IMR-90 (cell line): ENCODE measurements at places on chromosomes 11 and 22. TPM values are rescaled to one million over a fixed set of nuclear protein-coding genes. Genes with fewer than 3 reads are reported as not detected.

Gene TEAD1
- 69.2 and 95.5 TPM in 2 replicates for total RNA-seq

Gene LMNTD2
- 0.18 and 0.28 TPM in 2 replicates for total RNA-seq

Gene OR51Q1
- not detected in 2 replicates for total RNA-seq

DNA sequence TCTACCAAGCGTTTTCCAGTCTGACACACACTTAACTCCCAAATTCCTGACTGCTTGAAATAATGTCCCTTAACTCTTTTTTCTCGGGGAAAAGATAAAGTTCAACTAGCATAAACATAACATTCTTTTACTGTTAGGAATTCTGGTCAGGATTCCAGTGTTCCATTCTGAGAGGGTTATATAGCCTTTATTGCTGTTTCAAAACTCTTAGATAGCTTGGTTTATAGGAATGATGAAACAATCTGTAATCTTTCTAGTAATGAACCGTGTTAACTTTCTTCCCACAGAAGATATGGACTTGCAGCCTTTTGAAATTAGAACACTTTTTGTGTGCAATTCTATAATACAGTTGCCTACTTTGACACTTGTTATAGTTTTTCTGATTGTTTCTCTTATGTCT lies 8.6 kb downstream of the REXO2 start:
- H3K4me1 ChIP-seq: peaks cover 16% of the 10 kb centered on the region
- no peak overlapping the region; the same call in 1 of the 2 replicates for H3K4me3 ChIP-seq
- no peaks in the 10 kb centered on the region for H3K27me3 ChIP-seq
- H3K27ac ChIP-seq: peak overlapping the region; percentile 93; the same call in 1 of the 2 replicates

DNA sequence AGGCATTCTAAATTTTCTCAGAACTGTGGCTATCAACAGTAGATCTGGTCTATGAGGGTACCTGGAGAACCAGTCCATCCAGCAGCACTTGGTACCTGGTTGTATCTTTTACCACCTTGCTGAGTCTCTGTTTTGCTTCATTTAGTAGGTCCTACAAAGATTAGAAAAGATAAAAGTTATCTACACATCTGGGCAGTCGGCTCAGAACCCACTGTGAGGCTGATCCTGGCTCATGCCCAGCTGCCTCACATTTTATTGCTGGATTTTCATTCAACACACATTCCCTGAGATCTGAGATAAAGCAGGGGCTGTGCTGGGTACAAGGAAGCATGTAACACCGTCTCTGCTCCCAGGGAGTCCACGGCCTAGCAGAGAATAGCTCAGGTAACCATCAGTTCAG lies 27.5 kb downstream of the ATP6V1E1 start:
- H3K4me3 ChIP-seq: no peak overlapping the region
- H3K4me1 ChIP-seq: no peaks in the 10 kb centered on the region

GRCh38 chr11:36722421-36722820 lies 124.4 kb upstream of the RAG2 start:
- no peak overlapping the region for H3K27ac ChIP-seq
- no peaks in the 10 kb centered on the region for H3K4me1 ChIP-seq
- H3K4me3 ChIP-seq: no peak overlapping the region
- DNase-seq: no peak
- H3K36me3 ChIP-seq: no peaks in the 10 kb centered on the region
- no peaks in the 10 kb centered on the region for H3K27me3 ChIP-seq

DNA sequence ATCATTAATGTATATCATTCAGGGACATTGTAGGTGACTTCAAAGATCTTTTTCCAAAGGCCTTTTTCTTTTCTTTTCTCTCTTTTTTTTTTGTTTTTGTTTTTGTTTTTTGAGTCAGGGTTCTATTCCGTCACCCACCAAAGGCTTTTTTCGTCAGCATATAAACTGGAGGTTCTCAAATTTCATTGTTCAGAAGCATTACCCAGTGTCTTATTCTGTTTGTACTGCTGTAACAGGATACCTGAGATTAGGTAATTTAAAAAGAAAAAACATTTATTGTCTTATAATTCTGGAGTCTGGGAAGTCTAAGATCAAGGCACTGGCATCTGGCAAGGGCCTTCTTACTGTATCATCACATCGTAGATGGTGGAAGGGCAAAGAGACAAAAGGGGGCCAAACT lies 6.4 kb upstream of the SYT9 start:
- DNase-seq: no peak
- no peaks in the 10 kb centered on the region for H3K4me1 ChIP-seq
- no peaks in the 10 kb centered on the region for H3K36me3 ChIP-seq
- H3K27me3 ChIP-seq: no peaks in the 10 kb centered on the region

DNA sequence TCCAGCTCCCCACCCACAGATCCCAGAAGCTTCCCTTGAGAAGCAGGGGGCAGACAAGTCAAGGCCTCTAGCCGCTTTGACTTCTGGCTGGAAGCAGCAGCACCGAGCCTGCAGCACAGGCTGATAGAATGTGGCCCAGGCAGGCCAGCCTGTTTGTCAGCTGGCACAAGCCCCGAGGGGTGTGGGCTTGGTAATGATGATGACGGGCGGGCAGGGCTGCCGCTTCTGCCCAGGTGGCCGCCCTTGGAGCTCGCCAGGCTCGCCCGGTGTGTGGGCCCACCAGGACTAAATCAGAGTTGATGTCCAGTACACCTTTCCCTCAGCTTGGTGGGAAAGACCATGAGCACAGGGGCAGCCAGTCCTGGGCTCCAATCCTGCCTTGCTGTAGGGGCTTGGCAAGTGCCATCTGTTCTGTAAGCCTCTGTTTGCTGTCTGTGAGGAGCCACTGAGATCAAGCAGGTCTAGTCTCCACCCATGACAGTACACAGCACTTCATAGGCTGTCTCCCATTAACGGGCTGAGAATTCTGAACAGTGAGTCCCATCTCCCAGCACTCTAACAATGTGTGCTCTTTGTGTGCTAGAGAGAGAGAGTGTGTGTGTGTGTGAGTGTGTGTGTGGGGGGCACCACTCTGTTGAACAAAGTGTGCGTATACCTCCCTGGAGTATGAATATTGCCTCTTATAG lies 26.8 kb downstream of the MICAL2 start:
- peaks cover 48% of the 10 kb centered on the region for H3K4me1 ChIP-seq
- H3K27me3 ChIP-seq: no peaks in the 10 kb centered on the region
- no peak for DNase-seq
- peak overlapping the region; percentile 57 for H3K27ac ChIP-seq
- H3K36me3 ChIP-seq: peaks cover 4% of the 10 kb centered on the region
- H3K4me3 ChIP-seq: no peak overlapping the region
